ENCODE measurements at places on chromosomes 3 and 15.

- DNase-seq, result no peak
These were observed 567.5 kb upstream of the CCDC54 start for GRCh38 chr3:106809623-106810299.

- DNase-seq, result no peak
These were observed 28.2 kb upstream of the PLAAT1 start for GRCh38 chr3:193212844-193213243.

- no peak for DNase-seq
These were observed 42.3 kb upstream of the FXR1 start for GRCh38 chr3:180870008-180870699.

DNA sequence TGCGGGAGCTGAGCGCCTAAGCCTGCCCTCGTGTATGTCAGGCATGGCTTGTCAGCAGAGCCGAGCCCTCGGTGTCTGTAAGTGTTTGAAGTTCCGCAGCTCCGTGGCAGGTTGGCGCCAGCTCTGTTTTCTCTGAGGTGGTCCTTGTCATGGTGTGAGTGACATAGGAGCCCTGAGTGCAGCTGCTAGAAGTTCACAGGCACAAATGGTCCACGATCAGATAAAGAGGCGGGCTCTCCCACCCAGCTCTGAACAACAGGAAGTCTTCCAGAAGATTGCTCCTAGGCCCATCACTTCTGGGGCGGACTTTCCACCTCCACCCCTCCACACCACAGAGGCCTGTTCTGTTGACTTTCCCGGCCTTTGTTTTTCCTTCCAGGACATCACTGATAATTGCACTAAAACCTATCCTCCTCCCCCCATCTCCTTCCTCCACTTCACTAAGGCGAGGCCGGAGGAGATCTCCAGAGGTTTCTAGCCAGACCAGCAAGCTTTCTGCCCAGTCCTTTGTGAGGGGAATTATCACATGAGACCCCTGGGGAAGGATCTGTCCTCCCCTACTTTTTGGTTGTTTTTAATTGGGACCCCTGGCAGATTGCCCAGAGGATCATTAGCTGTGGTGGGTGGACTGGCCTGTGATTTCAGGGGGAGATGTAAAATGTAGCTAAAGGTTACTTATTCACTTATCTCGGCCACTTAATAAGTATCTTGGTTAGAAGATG is 19.9 kb downstream of the ITPR1 start:
- no peak for DNase-seq

DNA sequence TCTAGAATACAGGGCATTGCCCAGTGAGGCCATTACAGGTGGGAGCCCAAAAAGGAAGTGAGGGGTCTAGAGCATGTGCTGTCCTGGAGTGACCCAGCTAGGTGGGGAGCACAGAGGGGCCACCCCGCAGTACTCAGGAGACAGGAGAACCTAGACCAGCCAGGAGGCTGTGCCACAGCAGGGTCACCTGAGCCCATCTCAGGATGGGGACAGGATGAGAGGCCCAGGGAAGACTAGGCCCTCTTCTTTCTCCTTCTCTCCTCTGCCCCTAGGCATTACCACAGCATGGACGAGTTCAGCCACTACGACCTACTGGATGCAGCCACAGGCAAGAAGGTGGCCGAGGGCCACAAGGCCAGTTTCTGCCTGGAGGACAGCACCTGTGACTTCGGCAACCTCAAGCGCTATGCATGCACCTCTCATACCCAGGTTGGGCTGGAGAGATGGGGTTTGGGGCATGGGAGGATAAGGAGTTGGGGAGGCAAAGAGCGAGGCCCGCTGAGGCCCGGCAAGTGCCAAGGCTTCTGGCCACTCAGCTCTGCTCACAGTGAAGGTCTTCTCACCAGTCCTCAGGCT is 20.6 kb downstream of the LOXL1 start:
- no peak for DNase-seq

GRCh38 chr15:34206011-34206410 is 3.9 kb downstream of the KATNBL1 start:
- no peak for DNase-seq

- no peak for DNase-seq
These were observed 28.5 kb downstream of the PTPRG start for GRCh38 chr3:61589856-61590255.

DNA sequence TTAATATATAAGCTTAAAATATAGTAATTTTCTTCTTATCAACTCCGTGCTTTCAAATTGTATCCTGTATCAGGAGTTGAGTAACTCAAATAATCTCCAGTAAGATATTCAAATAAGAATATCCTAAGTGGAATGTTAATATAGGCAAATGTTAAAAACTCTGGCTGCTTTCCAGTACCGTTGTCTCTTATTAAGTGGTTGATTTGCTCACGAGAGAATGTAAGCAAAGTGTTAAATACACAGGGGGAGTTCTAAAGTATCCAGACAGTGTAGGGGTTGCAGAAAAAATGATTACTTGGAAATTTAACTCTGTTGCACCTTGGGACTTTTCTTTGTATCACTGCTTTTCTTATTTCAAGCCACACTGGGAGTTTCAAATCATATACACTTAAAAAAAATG is 478.9 kb upstream of the TBL1XR1 start:
- no peak for DNase-seq

DNA sequence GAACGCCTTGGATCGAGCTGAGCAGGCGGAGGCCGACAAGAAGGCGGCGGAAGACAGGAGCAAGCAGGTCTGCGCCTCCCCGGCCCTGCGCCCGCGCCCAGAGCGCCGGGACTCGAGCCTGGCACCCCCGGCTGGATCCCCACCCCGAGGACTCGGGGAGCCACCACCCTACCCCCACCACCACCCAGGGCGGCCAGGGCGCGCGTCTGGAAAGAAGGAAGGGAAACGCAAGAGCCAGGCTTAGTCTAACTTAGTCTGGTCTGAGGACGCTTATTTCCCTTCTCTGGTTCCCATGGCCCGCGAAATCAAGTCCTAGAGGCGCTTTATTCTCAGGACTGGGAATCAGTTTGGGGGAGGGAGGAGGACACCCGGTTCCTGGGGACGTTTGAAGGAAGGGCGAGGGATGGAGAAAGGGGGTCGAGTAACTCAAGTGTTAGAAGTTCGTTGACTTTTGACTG is 359 bp downstream of the TPM1 start:
- no peak for DNase-seq

DNA sequence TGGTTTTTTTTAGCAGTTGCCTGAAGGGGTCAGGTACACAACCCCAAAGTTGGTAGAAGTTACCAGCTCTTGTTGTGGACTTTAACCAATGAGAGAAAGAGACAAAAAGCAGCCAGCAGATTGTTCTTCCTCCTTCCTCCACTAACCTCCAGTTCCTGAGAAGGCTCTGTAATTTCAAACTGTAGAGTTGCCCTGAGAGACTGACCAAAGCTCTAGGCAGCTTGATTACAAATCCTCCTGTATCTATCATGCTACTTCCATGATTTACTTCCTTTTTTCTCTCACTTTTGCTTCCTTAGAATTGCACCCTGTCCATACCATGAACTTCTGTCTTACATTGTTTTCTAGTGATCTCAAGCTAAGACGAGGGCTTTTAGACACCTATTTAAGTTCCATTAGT is 29.2 kb downstream of the NSUN3 start:
- DNase-seq, result no peak

- DNase-seq, result peak; percentile 75
These were observed 50.5 kb upstream of the ARHGEF3 start for GRCh38 chr3:56851966-56852884.

DNA sequence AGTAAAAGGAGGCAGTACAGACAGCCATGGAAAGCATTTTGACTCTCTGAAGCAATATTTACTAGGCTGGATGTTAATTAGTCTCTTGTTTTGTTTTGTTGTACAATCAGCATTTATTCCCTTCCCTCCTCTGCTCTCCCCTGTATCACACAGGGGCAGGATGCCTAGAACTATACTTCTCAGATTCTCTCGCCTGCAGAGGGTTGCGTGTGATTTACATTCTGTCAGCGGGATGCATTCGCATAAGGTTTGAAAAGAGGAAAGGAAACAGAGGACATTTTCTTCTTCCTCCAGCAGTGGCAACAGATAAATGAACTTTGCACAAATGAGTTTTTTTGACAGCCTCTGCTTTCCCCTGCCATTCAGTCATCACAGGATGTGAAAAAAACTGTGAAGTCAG is 188.3 kb downstream of the RSL24D1 start:
- no peak for DNase-seq

DNA sequence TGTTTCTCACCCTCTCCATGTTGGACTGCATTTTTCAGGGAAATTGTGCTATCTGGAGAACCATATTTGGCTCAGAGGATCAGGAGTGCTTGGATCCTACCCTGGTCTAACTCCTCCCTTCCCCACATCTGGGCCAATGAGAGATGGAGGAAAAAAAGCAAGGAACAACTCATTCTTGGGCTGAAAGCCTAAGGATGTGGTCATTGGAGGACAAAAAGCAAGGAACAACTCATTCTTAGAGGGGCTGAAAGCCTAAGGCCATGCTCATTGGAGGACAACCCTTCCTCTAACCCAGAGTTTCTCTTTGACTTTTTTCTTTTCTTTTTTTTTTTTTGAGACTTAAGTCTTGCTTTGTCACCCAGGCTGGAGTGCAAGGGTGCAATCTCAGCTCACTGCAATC is 48.6 kb upstream of the CHRNB4 start:
- no peak for DNase-seq

GRCh38 chr15:93291380-93291779 is 202.4 kb upstream of the RGMA start:
- no peak for DNase-seq

- DNase-seq, result peak; percentile 9
These were observed 167.3 kb downstream of the SLCO3A1 start for GRCh38 chr15:92020804-92021203.

- DNase-seq, result no peak
These were observed 192.8 kb downstream of the DTWD1 start for GRCh38 chr15:49813625-49814024.
